ENCODE measurements at places on chromosomes 16 and 17.

GRCh38 chr16:28187595-28188004 is 24.2 kb downstream of the XPO6 start:
- no peak for DNase-seq

DNA sequence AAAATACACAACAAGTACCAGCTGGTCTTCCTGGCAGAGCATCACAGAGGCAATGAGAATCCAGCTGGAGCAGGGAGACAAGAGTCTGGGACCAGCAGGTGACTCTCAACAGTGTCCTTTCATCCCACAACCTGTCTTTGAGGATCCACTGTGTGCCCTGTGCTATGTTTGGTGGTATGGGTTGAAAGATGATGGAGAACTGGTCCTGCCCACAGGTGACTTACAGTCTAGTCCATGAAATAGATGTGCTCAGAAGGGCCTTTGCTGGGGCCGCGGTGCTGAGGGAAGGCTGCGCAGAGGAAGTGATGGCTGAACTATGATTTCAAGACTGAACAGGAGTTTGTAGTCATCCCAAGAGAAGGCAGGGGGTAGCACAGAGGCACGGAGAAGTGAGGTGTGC is 17.9 kb downstream of the WNT3 start:
- no peak for DNase-seq

DNA sequence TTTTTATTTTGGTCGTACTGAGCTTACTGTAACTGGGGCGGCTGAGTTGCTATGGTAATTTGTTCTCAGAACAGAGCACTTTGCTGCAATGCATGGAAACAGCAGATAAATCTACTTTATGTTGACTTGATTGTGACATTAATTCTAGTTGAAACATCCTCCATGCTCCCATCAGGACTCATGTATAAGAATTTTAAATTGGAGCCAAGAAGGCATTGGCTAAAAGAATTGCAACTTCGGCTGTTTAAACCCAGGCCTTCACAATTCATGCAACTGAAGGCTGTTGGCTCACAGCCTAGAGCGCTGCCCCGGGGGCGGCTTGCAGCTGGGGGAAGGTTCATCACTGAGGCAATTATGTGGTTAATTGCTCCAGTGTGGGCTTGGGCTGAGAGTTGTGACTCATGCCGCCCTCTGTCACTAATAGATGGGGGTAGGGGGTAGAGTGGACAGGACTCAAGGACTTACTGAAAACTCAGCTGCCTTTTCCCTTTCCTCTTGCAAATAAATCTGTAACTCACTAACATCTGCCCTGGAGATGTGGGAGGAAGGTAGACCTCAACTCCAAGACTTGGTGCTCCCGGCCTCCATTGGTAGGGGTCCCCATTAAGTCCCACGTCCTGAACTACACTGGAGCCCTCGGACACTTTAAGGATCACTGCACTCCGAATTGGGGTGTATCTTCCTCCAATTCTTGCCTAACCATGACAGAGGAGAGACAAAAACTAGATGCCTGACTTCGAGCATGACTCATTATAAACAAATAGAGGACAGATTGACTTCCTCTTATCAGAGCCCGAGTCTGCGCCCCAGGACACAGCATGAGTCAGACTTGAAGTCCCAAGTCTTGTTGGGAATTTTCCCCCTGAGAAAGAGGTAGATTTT is 37.5 kb downstream of the ERCC4 start:
- DNase-seq, result peak; percentile 64

GRCh38 chr17:82547981-82548380 is 28.4 kb downstream of the FOXK2 start:
- DNase-seq, result no peak

- DNase-seq, result no peak
Measured at GRCh38 chr17:50944902-50945720, 79.0 kb upstream of the TOB1 start.

DNA sequence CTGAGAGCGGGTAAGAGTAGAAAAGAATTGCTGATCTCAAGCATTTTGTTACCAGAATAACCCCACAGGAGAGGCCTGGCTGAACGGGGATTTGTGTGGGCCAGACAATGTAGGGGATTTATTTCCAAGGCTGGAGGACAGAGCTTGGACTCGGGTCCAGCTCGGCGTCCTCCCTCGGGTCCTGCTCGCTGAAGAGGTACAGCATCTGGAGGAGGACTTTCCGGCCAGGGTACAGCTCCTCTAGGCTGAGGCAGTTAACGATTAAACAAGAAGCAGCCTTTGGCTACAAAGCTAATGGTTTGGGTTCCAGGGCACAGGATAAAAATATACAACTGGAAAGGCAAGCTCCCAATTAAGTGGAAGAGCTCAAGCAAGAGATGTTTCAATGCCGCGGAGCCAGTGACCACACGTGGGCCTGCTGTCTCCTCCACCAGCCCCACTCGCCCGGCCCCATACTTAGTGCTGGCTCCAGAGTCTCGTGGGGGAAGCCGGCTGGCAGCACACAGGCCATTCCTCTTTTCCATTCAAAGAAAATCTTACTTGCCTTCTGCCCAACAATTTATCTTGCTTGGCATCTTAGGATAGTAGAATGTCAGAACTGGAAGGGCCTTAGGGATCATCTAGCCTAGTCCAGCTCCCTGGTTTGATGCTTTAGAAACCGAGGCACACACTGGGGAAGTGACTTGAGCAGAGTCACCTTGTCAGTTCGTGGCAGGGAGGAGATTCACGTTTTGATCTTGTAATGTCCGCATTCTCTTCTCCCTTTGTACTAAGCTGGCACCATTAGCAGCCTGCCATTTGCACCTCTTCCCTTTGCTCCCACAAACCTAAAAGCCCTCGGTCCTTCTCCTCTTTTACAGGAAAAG is 85.9 kb upstream of the TBX2 start:
- no peak for DNase-seq

DNA sequence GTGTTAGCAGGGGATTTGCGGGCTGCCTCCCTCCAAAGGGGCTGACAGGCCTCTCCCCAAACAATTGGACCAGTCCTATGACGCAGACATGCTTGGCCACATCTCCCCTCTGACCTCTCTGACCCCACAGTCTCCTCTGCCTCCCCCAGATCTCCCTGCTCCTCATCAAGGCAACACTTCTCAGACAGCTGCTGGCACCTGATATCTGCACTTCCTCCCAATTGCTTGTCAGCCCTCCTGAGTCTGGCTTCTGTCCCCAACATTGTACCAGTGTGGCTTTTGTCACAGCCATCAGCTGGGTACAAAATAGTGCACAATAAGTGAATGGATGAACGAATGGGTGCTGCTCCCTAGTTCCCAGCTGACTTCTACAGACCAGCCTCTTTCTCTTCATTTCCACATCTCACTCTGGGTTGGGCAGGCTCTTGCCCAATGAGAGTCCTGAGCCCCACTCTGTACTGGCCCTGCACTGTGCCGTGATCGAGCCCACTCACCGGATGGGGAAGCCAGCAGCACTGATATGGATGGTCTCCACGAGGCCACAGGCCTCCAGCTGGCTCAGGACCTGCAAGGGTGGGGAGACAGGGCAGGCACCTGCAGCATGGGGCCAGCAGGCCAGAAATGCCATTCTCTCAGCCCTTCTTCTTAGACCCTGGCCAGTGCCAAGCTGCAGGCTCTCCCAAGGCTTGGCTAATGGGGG is 17.1 kb downstream of the ZNHIT3 start:
- DNase-seq, result no peak

DNA sequence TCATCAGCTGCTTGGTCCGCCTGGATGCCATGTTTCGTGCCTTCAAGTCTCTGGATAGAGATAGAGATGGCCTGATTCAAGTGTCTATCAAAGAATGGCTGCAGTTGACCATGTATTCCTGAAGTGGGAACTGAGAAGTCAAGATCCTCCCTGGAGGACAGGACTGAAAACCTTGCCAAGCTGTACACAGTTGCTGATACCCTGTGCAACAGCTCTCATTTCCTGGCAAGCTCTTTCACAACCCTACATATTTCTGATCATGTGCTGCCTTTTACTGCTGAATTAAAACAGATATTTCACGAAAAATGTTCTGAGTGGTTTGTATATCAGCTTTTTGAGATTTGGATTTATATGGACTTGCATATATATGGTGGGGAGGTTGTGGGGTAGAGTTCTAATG is 898 bp downstream of the CAPNS2 start:
- DNase-seq, result no peak

GRCh38 chr16:72768591-72768990 is 279.3 kb downstream of the ZFHX3 start:
- no peak for DNase-seq

DNA sequence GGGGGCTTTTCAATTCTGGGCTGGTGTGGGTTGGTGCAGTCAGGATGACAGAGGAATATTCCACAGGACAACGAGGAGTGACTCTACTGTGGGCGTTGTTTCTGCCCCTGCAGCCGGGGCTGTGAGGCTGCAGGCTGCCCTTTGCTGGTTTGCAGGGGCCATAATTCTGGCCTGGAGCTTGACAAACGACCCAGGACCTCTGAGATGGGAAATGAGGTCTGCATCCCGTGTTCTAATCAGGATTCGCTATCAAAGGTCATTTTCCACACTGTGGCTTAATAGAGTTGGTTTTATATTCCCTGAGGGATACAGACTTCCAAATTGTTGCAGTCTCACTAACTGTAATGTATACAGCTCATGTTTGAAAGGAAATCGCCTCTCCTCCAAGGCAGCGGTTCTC is 180.9 kb downstream of the RPTOR start:
- no peak for DNase-seq

GRCh38 chr17:74212913-74213791 is at the start of gene TTYH2:
TTYH2 (plus strand) TSS chr17:74213571; CDS start chr17:74213588, 17 bp downstream.
- DNase-seq, result peak; percentile 51

DNA sequence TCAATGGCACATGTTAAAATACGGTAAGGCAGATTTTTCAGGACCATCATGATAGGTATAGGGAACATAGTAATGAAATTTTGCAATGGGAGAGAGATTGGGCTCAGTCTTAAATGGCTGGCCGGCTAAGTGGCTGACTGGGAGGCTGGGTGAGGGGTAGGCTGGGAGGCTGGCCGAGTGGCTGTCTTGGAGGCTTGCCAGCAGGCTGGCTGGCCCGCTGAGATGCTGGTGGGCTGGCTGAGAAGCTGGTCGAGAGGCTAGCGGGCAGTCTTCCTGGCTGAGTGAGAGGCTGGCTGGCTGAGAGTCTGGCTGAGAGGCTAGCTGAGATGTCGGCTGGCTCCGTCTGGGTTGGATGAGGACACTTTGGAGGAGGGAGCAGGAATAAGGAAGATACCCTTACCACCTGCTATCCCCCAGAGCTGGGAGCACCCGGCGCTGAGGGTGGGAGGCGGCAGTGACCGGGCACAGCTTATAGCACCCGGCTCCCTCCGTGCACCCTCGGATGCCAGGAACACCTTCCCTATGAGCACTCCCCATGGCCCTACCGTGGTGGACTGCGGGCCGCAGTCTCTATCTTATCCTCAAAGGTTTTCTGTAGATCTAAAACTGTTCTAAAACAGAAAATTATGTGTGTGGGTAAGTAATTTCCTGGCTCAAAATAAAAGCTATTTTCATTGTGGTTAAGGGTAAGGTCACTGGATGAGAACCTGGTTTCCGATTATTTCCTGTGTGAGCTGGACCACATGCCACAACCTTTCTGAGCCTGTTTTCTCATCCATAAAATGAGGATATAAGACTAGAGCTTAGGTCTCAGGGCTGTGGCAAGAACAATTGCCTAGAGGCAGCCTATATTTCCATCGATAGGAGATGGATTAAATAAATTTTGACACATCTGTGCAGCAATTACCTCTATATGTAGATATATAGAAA is 34.5 kb upstream of the TMC5 start:
- no peak for DNase-seq

DNA sequence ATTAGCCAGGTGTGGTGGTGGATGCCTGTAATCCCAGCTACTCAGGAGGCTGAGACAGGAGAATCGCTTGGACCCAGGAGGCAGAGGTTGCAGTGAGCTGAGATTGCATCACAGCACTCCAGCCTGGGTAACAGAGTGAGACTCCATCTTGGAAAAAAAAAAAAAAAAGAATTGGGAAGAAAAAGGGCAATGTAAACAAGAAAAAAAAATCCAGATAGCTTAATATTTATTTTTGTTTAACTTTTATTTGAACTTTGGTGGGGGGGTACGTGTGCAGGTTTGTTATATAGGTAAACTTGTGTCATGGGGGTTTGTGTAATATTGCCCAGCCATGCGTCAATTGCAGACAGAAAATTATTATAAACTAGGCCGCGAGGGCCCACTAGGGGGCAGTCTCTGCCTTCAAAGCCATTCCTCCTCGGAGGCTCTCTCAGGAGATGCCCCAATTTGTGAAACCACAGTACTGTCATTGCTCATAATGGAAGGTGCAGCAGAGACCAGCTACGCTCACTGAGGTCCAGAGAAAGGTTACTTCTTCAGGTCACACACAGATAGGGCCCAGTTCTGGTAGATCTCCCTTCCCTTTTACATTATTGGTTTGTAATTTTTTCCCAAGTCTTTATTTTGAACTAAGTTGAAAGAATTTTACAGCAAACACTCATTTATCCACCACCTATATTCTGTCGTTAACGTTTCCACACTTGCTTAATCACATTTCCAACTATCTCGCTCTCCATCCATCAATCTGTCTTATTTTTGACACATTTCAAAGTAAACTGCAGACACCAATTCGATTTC is 206.2 kb downstream of the PRKCB start:
- DNase-seq, result peak; percentile 44

GRCh38 chr16:678858-679813 is 1.1 kb upstream of the STUB1 start:
- DNase-seq, result no peak

DNA sequence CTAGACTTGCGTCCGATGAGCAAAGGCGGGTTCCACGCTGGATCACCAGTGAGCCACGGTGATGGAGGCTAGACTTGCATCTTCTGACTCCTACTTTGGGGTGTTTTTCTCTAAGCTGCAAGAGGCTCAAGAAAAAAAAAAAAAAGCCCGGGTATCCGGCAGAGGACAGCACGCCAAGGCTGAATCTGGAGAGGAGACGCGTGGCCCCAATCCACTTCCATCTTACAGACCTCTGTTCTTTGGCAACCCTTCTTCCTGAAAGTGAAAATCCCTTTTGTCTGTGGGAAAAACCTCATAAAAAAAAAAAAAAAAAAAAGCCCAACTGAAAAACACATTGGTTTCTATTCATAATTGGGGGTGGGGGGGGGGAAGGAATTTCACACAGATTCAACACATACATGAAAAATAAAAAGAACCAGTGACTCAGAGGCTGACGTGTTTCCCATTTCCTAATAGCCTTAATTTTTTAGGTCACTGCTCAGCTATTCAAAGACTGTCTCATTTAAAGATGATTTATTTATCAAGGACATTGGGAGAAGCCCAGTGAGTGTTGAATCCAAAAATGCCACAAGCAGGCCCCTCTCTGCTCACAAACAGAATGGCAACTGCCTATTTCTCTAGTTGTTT is 258.3 kb downstream of the FOXL1 start:
- no peak for DNase-seq

DNA sequence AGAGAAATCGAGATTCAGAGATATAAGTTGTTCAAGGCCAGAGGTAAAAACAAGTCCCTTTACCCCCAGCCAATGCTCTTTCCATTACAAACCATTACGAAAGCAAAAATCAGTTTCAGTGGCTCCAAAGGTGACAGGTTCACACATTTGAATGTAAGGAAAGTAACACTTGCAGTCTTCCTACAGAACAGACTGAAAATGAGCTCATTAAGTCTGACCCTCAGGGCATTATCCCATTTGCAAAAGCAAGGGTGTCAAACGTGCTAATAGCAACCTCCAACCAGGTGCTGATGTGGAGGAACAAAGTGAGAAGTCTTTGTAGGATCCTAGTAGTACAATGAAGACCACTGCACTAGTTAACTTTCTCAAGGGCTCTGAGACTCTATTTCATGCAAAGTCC is 65.2 kb downstream of the XPO6 start:
- DNase-seq, result no peak

Data from GM12864 (cell line).